NK-92 treated with Interleukin-12 subunit alpha and Interleukin-12 subunit beta, amount 100 ng/mL, for 24 hours (cell line): ENCODE measurements at places on chromosomes 1 and 21.

- no peak for DNase-seq
Measured at GRCh38 chr1:23290836-23291565, 53.1 kb downstream of the HNRNPR start.

GRCh38 chr1:217495249-217495648, 135.6 kb downstream of the GPATCH2 start:
- DNase-seq, result no peak

DNA sequence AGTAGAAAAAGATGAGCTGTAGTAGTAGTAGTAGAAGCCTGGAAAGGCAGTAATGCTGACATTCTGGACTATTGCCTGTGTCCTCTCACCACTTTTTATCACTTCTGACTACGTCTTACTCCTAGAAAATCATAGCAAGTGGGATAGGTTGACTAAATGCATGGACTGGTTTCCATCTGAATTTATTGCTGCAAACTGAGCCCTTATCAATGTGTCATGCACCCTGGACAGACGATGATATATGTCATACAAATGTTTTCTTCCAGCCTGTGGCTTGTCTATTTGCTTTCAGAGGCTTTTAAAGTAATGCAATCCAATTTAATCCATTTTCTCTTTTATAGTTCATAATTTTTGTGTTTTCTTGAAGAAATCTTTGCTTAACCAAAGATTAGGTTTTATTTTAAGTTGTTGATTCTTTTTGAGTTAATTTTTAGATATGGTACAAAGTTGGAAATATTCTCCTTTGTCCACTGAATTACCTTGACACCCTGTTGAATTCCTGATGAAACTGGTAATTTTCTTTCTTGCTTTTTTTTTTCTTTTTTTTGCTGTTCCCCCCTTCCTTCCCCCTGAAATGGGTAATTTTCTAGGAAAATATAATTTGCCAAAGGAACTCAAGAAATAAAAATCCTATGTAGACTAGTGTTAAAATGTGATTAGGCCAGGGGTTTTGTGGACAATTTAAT, 47.1 kb downstream of the PHACTR4 start:
- DNase-seq, result no peak

DNA sequence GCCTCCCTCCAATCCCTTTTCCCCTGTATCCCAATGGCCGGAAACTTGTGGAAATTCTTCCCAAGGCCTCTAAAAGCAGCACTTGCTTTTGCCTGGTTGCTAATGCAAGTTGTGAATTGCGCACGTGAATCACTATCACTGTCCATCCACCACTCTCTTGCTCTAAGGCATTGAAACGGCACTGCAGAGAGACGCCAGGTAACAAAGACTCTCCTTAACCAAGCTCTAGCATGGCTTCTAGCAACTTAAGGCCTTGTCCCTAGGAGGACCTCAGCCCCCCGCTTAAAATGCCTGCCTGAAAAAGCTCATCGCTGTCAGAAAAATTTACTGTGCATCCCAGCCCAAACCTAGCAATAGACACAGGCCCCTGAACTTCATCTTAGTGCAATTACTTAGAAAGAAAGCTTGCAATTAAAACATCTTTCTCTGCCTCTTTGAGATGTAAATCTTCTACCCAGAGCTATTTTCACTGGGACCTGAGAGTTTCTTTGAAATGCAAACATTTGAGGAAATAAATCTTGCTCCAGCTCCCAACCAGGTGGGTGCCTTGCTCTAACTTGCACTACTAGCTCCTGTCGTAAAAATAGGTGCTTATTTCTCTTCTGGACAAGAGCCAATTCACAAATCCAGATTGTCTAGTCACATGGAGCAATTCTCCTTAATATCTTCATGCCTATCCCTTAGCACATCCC, 32.9 kb upstream of the ITLN2 start:
- DNase-seq, result no peak

DNA sequence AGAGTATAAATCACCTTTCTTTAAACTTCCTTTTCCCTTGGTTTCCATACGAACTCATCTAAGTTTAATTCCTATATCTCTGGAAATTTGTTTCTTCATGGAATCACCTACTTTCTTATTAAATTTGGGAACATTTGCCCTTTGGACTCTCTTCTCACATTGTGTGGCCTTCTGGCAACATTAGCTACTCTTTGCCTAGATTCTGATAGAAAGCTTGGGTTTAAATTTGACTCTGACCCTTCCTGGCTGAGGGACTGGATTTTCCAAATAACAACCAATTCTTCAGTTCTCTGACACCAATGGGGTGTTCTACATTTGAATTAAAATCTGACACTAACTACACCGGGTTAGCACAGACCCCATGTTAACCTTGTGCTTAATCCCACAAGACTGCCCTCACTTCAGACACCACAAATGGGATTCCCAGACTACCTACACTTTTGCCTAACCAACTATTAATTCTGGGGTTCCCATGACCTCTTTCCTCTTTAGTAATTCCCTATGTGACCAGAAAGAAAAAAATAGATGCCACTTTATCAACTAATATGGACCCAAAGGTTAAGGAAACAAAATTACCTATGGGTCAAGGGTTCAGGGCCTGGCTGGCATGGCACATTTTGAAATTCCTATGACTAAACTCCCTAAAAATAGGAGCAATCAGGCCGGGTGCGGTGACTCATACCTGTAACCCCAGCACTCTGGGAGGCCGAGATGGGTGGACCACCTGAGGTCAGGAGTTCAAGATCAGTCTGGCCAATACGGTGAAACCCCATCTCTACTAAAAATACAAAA, 9.7 kb upstream of the THEM4 start:
- no peak for DNase-seq

- no peak for DNase-seq
Measured at GRCh38 chr1:170261669-170262068, 115.9 kb downstream of the NTMT2 start.

DNA sequence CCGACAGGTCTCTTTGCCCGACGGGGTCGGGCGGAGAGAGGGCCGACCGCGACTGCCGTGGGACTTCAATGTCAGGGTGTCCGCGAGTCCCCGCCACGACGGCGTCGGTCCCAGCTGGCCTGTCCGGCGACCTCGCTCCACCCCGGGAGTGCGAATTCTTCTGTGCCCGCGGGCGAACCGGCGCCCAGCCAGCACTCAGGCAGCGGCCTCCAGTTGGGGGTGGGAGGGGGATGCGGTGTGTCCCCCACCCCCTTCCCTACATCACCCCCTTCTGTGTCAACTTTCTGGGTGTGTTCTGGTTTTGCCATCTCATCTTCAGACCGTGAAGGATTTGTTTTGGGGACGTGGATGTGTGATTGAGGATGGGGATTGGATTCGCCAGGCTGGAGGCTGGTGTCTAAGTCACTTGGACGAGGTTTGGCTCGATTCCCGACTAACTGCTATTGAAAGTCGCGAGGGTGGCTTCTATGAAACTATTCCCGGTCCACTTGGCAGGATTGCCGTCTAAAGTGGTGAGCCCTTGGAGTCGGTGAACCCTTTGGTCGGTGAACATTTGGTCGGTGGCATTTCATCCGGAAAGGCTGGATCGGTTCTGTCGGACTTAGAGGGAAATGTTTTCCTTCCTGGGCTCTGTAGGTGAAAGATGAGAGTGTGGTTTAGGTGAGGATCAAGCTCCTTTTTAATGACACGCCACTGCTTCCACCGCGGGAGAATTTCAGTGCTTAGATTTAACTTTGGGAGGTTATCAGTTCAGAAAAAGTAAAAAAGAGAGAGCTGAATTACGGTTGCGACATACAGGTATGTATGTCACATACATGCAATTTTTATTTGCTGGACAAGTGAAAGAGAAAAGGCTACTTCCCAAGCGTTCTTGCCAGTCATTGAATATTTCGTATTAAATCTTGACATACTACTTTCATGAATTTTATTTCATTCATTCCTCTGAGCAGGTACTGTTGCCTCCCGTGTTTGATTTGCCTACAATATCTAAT, 771 bp downstream of the ABCD3 start:
- DNase-seq, result no peak

DNA sequence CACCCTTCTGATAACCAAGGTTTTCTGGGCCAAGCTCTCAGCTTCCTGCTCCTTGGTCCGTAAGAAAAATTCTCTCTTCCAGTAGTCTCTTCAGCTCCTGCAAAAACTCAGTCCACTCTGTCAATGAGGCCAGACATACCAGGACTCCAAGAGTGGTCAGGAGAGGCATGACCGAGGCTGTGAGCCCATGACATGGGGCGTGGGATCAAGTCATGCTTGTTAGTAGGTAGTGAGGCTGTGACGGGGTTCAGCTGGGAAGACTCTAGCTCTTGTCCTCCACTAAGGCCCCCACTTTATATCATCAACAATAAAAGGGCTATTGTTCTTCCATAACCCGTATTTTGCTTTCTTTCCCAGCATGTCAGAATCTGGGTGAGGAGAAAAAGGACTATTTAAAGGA, 10.1 kb upstream of the HCRTR1 start:
- no peak for DNase-seq

- no peak for DNase-seq
Measured at GRCh38 chr1:113545626-113546025, 155.3 kb downstream of the MAGI3 start.
